ENCODE measurements at places on chromosomes 5 and 9.

GRCh38 chr5:44943647-44944046 is 134.9 kb downstream of the MRPS30 start:
- no peak for DNase-seq

- DNase-seq: no peak
These were observed 25.9 kb downstream of the MAPKAP1 start for GRCh38 chr9:125681086-125681622.

DNA sequence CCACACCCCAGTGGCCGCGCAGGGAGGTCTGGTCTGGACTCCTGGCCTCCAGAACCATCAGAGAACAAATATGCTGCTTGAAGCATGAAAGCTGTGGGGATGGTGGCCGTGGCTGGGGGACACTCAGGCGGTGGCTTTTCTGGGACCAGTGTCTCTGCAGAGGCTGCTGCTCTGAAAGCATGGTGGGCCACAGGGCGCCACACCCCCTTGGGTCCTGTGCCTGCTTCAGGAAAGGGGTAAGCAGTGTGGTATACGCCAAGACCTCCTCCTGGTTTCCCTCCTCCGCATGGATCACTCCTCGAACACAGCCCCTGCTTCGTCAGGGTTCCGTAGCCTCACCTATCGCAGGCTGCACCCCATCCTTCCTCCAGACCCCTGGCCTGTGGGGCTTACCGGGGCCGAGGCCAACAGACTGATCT is 19.7 kb upstream of the TERT start:
- DNase-seq: no peak

DNA sequence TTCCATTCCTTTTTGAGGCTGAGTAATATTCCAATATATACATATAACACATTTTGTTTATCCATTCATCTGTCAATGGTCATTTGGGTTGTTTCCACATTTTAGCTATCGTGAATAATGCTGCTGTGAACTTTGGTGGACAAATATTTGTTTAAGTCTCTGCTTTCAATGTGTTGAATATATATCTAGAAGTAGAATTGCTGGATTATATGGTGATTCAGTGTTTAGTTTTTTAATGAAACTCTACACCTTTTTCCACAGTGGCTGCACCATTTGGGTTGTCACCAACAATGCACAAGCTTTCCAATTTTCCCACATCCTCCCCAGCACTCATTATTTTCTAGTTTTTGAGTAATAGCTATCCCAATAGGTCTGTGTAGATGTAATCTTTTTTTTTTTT is 69.5 kb downstream of the ACTBL2 start:
- DNase-seq: no peak

- DNase-seq: no peak
These were observed 31.4 kb downstream of the TLX3 start for GRCh38 chr5:171340491-171340890.

Data from stimulated activated CD4-positive, alpha-beta T cell treated with anti-CD3 and anti-CD28 coated beads, TNF-alpha, amount 100 ng/mL, for 1 hour (primary cell).